ENCODE measurements at places on chromosomes 6 and 20.

GRCh38 chr6:10369896-10370295 is 45.0 kb downstream of the TFAP2A start:
- no peak for DNase-seq

DNA sequence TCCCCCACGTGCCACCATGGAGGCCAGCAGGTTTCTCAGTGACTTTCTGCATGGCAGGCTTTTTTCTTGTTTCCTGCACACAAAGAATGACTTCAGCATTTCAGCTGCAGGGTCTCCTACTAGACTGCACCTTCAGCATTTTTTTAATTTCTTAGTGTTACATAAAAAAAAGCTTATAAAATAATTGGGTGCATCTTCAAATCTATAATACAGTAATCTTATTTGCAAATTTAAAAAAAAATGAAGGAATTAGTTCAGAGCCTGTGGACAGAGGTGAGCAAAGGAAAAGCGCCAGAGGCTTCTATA is 57.6 kb downstream of the FAM50B start:
- DNase-seq, result no peak

GRCh38 chr6:56760842-56761241 is 118.2 kb upstream of the DST start:
- no peak for DNase-seq

GRCh38 chr20:46901638-46902037 is 7.0 kb downstream of the EYA2 start:
- no peak for DNase-seq

GRCh38 chr6:106070636-106071035 is 15.5 kb upstream of the PRDM1 start:
- DNase-seq, result no peak

- no peak for DNase-seq
Observed at GRCh38 chr6:165990216-165990615, 177.4 kb downstream of the TBXT start.

- DNase-seq, result no peak
Observed at GRCh38 chr20:58384821-58385220, 4.2 kb upstream of the VAPB start.

- no peak for DNase-seq
Observed at GRCh38 chr6:165760126-165760802, 97.2 kb upstream of the PDE10A start.

GRCh38 chr6:129289442-129289841 is 406.5 kb downstream of the LAMA2 start:
- no peak for DNase-seq

DNA sequence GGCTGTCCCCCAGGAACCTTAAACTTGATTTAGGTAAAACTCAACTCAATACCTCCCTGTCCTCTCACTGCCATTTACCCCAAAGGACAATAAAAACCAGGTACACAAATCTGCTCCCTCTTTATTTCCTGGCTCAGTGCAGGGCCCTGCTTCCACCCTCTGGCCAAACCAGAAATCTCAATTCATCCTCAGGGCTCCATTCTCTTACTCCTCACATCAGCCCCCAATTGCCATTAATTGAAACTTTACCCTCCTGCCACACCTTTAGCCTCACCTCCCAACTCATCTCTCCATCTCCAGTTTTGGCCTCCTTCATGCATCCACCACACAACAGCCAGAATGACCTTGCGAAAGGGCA is 10.5 kb downstream of the ZBTB2 start:
- DNase-seq, result no peak

DNA sequence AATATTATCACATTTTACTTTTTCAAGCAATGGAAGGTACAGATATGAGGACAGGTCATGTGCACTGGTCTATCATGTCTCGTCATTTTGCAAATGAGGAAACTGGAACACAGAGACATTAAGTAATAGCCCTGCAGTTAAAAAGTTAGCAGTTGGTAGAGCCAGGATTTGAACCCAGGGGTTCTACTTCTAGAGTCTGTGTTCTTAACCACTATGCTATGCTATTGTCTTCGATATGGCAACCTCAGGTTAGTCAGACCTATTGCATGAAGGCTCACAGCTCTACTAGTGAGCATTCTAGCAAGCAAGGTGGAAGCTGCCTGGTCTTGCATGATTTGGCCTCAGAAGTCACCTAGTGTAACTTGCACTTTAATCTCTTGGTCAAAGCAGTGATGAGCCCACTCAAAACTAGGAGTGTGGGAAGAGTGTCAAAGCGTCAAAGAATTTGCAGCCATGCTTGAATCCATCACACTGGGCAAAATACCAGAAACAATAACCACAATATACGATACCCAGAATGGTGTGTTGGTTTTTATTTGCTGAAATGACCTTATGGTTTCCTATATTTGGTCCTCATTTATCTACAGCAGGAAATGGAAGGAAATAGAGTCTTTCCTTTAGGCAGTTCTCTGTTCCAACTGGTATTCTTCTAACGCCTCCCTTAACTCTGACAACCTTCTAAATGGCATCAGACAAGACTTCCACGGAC is 20.4 kb upstream of the BMP2 start:
- no peak for DNase-seq

- no peak for DNase-seq
Observed at GRCh38 chr6:142635130-142635529, 309.8 kb downstream of the HIVEP2 start.

GRCh38 chr20:34797012-34797995 is 28.1 kb downstream of the NCOA6 start:
- no peak for DNase-seq

DNA sequence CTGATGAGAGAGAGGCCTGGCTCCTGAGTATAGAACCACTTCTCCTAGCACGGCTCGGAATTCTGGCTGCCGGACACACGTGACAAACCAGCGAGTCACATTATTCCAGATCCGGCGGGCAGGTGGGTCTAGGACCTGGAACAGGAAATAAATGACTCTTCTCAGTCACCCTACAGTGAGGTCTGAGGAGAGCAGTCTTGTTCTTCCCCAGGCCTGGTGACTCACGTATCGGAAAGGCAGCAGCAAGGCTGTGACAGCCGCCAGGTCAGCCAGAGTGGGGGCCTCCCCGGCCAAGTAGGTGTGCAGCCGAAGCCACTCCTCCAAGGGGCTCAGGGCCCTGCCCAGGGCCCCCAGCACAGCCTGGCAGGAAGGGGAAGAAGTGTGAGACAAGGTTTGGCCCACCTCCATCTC is 2.8 kb downstream of the VARS1 start:
- no peak for DNase-seq

DNA sequence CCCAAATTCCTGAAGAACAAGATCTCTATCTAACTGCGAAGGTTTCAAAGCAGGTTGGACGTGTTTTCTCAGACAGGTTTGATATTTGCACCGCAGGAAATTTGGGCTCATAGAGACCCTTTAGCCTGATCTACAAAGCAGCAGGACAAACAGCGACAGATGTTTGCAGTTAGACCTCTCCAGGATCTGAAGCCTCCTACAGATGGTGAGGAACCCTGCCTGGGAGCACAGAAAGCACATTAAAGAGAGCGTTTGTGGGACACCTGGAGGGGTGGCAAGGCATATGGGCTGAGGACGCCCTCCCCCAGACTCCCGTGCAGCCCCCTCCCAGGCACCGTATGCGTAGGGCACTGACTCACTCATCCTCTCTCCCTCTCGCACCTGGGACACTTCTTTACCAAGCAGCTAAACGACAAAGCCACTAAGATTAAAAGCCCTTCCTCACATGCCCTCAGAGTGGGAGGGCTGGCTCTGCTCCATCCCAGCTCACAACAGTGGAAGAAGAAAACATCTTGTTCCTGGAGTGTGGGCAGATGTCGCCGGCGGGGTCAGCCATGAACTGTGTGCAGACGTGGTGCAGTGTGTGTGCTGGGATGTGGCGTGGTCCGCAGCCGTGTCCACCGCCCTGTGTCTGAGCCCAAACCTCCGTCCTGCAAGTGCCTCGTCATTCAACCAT is 249.7 kb upstream of the AFDN start:
- DNase-seq, result no peak

DNA sequence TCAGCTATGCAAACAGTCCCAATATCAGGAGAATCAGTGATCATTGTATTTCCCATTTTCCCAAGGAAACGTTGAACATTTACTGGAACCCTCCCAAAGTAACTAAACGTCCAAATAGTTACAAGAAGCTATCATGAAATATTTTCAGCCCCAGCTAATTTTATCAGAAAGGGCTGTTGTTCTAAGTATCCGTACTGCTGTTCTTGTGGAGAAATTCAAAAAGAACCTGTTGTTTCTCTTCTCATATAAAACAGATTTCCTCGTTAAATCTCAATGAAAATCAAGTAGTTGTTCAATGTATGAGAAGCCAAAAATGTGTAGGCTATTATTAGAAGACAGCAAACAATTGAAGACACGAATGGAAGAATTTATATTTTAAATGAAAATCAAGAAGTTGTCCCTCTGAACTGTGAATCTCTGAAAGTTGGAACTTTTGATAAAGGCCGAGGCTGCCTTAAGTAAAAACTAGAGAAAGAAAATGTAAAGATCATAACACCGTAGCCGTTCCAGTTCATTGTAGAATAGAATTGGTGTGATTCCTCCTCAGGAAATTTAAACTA is 107.7 kb downstream of the HFE start:
- DNase-seq, result no peak

DNA sequence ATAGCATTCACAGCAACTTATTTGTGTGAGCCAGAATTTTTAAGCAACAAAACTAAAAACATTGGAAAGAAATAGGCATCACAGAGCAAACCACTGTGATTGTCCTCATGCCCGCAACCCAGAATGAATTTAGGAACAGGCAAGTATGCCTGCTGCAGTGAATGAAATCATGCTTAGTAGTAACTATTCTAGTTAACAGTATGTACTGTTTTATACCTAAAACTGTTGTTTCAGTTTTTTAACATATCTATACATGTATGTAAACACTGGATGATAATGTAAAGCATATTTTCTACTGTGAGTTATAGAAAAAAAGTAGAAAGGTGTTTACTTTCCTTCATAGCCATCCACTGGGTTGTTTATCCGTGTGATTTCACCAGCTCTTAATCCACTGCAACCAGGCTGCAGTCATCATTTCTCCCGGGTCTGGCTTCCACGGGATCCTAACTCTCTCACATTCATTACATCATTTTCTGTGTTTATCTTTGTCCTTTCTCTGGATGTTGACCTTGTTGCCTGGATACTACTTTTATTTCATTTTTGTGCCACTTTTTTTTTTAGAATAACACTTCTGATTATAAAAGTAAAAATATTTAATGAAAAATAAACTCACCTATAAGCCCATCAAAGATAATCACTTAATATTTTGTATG is 3.6 kb upstream of the ARFGEF3 start:
- no peak for DNase-seq

- no peak for DNase-seq
Observed at GRCh38 chr6:47310131-47310480, 401 bp upstream of the TNFRSF21 start.

DNA sequence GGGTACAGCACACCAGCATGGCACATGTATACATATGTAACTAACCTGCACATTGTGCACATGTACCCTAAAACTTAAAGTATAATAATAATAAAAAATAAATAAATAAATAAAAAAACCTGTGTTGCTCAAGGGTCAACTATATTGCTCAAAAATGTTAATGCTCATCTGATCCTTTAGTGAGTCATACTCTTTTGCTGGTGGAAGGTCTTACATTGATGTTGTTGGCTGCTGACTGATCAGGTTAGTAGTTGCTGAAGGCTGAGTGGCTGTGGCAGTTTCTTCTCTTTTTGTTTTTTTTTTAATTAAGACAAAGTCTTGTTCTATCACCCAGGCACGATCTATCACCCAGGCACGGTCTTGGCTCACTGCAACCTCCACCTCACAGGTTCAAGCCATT is 29.6 kb upstream of the SMIM26 start:
- DNase-seq, result no peak

- DNase-seq, result no peak
Observed at GRCh38 chr20:13800728-13801134, 15.9 kb downstream of the NDUFAF5 start.

DNA sequence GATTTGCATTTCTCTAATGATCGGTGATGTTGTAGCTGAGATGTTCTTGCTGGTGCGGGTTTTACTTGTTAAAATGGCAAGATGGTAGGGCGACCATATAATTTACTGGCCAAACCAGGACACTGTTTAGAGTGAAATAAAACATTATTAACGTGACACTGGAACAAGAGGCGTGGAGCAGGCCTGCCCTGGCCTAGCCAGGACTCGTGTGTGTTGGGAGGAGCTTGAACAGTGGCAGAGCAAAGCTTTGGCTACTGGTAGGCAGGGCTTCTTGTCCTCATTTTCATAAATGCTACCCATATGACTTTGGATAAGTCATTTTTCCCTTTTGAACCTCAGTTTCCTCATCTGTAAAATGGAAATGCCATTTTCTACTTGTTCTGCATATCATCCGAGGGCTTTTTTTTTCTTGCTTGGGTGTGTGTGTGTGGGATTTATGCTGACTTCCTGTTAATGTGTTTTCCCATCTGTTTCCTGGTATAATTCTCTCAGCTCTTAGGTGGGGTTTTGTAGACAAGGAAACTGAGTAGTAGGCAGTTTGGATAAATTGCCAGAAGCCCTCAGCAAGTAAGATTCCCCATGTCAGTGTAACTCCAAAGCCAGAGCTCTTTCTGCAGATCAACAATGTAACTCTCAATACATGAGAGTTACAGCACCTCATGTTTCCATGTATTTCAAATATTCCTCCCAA is 81.7 kb downstream of the TOX2 start:
- DNase-seq, result no peak

GRCh38 chr20:10469599-10469998 is 34.5 kb downstream of the SLX4IP start:
- DNase-seq, result no peak

DNA sequence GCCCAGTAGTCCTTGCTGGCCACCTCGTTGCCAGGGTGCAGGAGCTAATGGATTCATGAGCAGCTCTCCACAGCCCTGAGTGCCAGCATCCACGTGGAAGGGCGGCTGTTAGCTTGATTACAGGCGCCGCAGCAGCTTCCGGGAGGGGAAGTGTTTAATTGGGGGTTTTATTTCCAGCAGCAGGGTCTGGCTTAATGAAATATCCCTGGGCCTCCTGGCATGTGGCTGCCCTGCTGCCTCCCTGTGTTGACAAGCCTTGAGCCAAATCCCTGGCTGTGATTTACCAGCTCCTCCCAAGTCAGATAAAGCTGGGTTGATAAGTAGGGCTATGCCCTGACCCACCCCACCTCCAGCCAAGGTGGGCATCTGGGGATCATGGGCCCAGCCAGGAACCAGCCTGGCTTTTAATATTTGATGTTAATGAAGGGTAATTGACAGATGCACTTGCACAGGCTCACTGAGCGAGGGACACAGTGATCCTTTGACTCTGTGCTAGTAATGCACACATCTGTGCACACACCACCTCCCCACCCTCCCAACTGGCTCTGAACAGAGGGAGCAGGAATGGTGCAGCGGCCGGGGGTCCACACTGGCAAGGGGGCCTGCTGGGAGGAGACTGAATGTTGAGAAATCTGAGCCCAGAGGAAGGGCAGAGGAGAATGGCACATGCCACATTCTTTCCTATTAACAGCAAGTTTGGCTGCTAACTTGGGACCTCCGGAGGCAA is 13.6 kb downstream of the GLP1R start:
- no peak for DNase-seq

GRCh38 chr6:21594416-21595281 is 1.1 kb downstream of the SOX4 start:
- peak; percentile 69 for DNase-seq

- no peak for DNase-seq
Observed at GRCh38 chr20:13120471-13120870, 100.6 kb upstream of the ISM1 start.

- DNase-seq, result no peak
Observed at GRCh38 chr6:51704932-51705540, 382.4 kb downstream of the PKHD1 start.

GRCh38 chr6:161908872-161909271 is 635.0 kb upstream of the AGPAT4 start:
- DNase-seq, result no peak

- DNase-seq, result no peak
Observed at GRCh38 chr6:153662982-153663381, 376.1 kb upstream of the OPRM1 start.

Measured in B cell (primary cell).